Stimulated activated CD8-positive, alpha-beta memory T cell treated with anti-CD3 and anti-CD28 coated beads, Interleukin-7, amount 100 ng/mL, for 24 hours (primary cell): ENCODE measurements at places on chromosomes 4 and X.
A peak's percentile ranks its signal among the peaks of the same experiment; 100 is the strongest.

DNA sequence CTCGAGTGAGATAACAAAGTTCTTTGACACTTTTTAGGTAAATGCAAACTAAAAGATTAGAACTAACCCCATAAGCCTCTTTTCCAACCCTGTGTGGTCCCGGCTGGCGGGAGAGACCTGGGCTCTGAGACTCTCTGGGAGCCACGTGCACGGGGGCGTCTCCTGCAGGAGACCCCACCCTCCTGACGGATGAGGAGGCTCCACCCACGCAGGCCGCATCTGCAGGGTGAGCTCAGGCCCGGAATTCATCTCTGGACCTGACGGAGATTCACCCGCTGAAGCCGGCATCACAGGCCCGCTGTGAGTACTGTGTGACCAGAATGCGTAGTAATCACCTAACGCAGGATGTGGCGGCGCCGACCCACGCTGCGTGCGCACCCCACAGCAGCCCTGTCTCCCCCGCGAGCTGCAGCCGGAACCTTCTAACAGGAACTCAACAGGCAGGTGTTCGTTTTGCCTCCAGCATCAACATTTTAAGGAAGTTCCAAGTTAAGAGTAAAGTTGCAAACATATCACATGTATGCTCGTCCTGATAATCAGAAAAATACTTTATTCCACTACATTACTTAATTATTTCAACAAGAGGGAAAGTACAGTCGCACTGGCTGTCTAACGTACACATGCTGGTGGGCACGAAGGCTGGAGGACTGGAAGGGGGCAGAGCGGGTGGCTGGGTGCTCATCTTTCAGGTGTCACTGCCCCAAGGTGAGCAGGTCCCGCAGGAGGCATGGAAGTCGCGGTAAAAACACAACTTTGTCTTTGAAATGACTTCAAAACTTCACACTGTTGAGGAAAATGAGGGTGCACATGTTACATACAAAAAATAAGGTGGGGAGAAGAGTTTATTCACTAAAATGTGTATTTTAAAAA is 44.5 kb downstream of the FGFRL1 start:
- peak; percentile 52 for DNase-seq

- no peak for DNase-seq
Observed at GRCh38 chrX:133947996-133948395, 37.4 kb downstream of the GPC3 start.

- no peak for DNase-seq
Observed at GRCh38 chrX:117092641-117093040, 629.9 kb upstream of the CT83 start.

DNA sequence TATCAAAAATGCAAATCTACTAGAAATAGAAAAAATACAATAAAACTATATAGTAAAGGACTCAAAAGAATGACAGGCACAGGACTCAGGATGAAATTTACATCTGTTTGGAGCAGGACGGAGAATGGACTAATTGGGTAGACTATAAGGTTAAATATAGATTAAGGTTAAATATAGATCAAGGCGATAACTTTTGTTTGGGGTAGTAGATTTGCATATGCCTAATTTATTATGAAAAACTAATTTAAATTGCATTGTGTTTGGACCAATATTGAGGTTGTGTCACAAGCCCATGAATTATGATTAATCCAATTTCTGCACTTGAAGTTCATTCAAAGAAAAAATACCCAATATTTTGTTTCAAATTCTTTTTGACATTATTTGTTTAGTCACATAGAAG is 31.0 kb downstream of the MTHFD2L start:
- no peak for DNase-seq

DNA sequence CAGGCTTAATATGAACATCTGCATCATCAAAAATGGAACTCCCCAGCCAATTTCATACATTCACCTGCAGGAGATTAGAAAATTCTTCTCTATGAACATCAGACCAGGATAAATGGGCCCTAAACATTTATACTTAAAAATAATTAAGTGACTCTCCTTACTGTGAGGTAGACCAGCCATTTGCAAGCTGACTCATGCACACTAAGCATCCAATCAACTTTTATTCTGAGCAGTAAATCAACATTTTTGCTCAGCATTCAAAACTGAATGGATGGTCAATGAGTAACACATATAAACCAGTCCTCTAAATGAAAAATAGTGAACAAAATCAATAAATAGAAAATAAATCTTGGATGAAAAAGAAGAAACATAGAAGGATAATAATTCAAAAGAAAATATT is 19.9 kb upstream of the PCDH10 start:
- no peak for DNase-seq

DNA sequence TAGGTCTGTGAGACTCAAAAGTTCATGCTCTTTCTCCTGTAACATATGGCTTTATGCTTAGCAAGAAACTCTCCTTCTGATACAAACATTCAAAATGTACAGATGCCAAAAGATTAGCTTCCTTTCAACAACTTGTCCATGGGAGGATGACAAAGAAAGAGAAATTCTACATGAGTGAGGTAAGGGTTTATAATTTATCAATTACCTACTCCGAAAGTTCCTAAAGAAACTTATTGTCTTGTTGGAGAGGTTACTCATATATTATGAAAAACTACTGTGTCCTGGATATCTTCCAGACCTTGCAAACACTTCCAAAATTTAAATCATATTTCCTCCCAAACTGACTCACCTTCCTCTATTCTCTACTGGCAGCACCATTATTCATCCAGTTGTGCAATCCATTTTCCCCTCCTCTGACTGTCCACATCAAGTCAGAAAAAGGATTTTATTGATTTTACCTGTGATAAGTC is 65.1 kb downstream of the ENPEP start:
- DNase-seq: no peak

DNA sequence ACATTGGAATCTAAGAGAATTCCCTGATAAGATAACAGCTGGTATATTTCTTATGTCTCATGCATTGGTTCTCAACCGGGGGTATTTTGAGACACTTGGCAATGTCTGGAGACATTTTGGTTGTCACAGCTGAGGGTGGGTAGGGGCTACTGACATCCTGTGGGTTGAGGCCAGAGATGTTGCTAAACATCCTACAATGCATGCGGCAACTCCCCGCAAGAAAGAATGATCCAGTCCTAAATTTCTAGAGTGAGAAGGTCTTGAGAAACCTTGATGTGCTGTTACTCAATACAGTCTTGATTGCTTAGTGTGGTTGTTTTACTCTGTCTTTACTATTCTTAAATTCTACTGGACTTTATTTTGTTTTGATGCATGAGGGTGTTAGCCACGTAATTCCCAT is 287.2 kb downstream of the FRMPD4 start:
- no peak for DNase-seq

- DNase-seq: no peak
Observed at GRCh38 chrX:120426599-120426998, 42.5 kb downstream of the LAMP2 start.

DNA sequence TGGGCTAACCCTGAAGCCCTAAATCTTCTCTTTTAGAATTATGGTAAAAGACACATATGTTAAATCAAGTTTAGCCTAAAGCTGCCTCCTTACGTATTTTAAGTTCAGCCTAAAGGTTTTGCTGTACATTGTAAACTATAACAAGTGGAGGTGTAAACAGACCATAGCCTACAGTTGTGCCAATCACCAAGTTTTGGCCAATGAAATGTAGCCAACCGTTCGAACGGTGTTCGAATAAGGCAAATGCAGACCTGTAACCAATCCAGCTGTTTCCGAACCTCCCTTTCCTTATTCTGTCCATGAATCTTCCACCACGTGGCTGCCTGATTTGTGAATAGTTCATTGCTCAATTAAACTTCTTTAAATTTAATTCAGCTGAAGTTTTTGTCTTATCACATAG is 52.1 kb upstream of the TBC1D9 start:
- no peak for DNase-seq

- DNase-seq: no peak
Observed at GRCh38 chr4:48766131-48766792, 13.8 kb downstream of the FRYL start.

DNA sequence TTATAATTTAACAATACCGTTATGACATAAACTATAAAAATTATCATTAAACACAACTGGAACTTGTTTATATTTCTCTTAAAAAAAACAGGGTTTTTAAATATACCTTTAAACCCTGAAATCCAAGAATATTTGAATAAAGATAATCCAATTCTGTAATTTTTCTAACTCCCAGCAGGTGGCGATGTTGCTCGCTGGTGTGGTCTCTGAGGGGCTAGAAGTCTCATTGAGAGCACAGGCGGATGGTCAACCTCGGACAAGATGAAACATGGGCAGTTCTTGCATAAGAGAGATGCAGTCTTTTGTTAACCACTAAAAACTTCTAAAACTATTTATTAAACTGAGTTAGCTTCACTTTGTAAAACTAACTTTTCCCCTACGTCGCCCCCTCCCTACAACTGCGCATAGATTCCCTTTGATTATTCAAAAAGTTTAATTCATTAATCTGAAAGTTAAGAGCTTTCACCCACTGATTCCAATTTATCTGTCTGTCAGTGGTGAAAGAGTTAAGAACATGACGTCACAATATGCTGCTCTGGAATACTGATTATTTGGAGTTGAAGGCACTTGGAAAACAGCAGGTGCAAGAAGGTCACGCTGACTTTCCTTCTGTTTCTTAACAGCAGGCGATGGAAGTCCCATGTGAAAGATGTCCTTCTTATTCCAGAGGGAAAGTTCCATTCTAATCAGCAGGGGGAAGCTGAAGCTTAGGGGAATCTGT is 29.5 kb downstream of the DMP1 start:
- DNase-seq: no peak

DNA sequence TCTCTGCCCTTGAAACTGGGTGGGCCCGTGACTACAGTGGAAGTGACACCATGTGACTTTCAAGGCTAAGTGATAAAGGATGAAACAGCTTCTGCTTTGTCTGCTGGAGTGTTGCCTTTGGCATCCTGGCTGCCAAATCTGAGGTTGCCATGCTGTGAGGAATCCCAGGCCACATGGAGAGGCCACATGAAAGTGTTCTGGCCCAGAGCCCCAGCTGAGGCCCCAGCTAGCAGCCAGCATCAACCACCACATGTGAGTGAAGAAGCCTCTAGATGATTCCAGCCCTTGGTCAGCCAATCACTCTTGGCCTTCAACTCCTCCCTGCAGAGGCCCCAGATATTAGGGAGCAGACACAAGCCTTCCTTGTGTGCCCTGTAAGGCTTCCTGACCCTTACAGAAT is 94.4 kb upstream of the BCOR start:
- no peak for DNase-seq
